ENCODE measurements at places on chromosomes 6 and 20. TPM values are rescaled to one million over a fixed set of nuclear protein-coding genes. Genes with fewer than 3 reads are reported as not detected.

NRM gene
- 15.0 TPM for total RNA-seq

FAXC gene
- total RNA-seq = 3.8 TPM

IL20RA gene
- 0.39 TPM for total RNA-seq

DNA sequence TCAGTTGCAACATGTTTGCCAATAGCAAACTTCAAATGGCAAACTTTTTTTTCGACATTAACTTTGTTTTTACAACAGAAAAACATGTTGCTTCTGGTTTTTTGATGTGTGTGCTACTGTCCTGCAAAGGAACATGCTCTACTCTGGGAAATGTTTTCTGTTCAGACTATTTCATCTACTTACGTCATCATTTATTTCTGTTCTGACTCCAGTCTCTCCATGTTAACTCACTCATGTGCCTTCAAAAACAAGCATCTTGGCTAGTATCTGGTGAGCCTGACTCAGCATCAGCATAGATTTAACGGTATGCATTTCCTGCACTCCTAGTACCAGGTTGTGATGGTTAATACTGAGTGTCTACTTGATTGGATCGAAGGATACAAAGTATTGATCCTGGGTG is 36.1 kb upstream of the MAP7 start:
- peaks cover 2% of the 10 kb centered on the region for H3K4me1 ChIP-seq
- H3K27me3 ChIP-seq = no peaks in the 10 kb centered on the region
- H3K27ac ChIP-seq = peak overlapping the region; percentile 92
- no peak overlapping the region for H3K4me3 ChIP-seq

SLC22A3 gene
- 48.4 TPM for total RNA-seq

- no peak for DNase-seq
- H3K36me3 ChIP-seq = no peaks in the 10 kb centered on the region
- H3K4me1 ChIP-seq = no peaks in the 10 kb centered on the region
- no peaks in the 10 kb centered on the region for H3K27me3 ChIP-seq
- no peak overlapping the region for H3K4me3 ChIP-seq
Measured at GRCh38 chr6:39182604-39183003, 46.7 kb downstream of the KCNK5 start.

PLCB4 gene
- 26.2 TPM for total RNA-seq

DNA sequence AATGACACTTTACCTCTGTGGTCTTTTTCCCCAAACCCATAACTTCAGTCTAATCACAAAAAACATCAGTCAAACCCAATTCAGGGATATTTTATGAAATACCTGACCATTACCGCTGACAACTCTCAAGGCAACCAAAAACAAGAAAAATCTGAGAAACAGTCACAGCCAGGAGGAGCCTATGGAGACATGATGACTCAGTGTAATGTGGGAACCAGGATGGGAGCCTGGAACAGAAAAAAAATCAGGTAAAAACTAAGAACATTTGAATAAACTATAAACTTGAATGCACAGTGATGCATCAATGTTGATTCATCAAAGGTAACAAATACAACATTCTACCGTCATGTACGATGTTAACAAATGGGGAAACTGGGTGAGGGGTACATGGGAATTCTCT is 84.1 kb upstream of the TSHZ2 start:
- H3K27me3 ChIP-seq = no peaks in the 10 kb centered on the region
- no peaks in the 10 kb centered on the region for H3K36me3 ChIP-seq
- no peak overlapping the region for H3K27ac ChIP-seq
- no peaks in the 10 kb centered on the region for H3K4me1 ChIP-seq

UNC5CL gene
- 1.4 TPM for total RNA-seq

DNA sequence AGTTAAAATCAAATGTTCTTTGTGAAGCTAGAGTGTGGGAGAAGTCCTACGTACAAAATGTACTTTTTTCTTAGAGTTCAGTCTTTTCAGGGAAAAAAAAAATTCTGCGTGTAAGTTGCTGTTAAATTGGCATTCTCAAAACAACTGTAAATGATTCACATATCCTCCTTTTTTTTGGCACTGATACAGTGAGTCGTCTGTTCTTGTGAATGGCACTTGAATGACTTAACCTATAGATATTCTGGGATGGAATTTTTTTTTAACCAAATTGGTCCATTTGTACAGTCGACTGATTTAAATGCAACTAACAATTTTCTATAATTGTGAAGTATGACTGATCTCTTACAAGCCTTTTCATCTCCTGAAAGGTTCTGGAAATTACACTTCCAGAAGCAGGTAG is 5.5 kb upstream of the JAG1 start:
- DNase-seq = no peak
- H3K4me3 ChIP-seq = no peak overlapping the region
- H3K27ac ChIP-seq = no peak overlapping the region
- no peaks in the 10 kb centered on the region for H3K27me3 ChIP-seq

GRCh38 chr6:24777227-24777626 is 2.5 kb downstream of the GMNN start:
- no peak overlapping the region for H3K27ac ChIP-seq
- H3K4me3 ChIP-seq = no peak overlapping the region

FLRT3 gene
- total RNA-seq = 0.75 TPM

GRCh38 chr6:105744815-105745214 is 341.3 kb upstream of the PRDM1 start:
- DNase-seq = no peak
- no peaks in the 10 kb centered on the region for H3K4me1 ChIP-seq
- no peak overlapping the region for H3K4me3 ChIP-seq
- no peaks in the 10 kb centered on the region for H3K36me3 ChIP-seq

KCNQ5 gene
- total RNA-seq = 4.4 TPM

All from aorta (tissue), 5 donors.